ENCODE measurements at places on chromosomes 1 and 21. TPM values are rescaled to one million over a fixed set of nuclear protein-coding genes. Genes with fewer than 3 reads are reported as not detected.

GRCh38 chr1:159924791-159925718 is at the start of gene TAGLN2:
TAGLN2 (minus strand) TSS chr1:159925507; CDS start chr1:159920509, 4,998 bp downstream.
- peaks cover 29% of the 10 kb centered on the region for H3K4me1 ChIP-seq
- H3K27me3 ChIP-seq = no peaks in the 10 kb centered on the region
- peaks cover 3% of the 10 kb centered on the region for H3K36me3 ChIP-seq
- peak within 1 kb of the TSS; percentile 82 for H3K4me3 ChIP-seq

DNA sequence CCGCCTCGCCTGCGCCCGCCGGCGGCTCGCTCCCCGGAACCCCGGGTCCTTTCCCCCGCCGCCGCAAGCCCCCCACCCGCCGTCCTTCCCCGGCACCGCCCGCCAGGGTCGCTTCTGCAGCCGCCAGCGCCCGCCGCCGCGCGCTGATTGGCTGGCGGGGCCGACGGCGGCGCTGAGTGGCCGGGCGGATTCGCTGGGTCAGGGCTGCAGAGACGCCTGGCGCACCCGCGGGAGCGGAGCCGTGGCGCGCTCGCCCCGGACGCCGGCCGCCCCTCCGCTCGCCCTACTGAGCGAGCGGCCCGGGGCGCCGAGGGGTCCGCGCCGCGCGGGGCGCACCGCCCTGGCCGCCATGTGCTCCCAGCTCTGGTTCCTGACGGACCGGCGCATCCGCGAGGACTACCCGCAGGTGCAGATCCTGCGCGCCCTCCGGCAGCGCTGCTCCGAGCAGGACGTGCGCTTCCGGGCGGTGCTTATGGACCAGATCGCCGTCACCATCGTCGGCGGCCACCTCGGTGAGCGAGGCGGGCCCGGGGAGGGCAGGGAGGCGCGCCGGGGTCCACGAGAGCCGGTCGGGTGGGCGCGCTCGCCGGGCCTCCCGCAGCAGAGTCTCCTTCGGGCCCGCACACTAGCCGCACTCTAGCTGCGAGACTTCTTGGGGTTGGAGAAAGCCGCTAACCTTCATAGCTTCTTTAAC is at the start of gene RIMKLA:
TSS of gene RIMKLA (plus strand) at position 207 of the 694 bp plus-strand sequence. CDS start at position 350, 143 bp downstream.
- peak; percentile 88 for DNase-seq
- no peaks in the 10 kb centered on the region for H3K27me3 ChIP-seq

DNA sequence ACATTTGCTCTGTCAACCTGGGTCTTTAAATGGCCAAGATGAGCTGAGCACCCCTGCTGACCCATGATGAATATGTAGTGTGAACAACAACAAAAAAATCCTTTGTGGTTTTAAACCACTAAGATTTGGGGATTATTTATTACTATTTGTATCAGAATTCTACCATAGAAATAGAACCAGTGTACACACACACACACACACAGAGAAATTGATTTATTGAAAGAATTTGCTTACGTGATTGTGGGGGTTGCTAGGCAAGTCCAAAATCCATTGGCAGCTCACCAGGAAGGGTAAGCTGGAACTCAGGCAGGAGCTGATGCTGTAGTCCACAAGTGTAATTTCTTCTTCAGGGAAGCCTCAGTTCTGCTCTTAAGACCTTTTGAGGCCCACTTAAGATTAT is 82.5 kb upstream of the MAP1LC3C start:
- no peaks in the 10 kb centered on the region for H3K36me3 ChIP-seq
- H3K27me3 ChIP-seq = no peaks in the 10 kb centered on the region
- no peak overlapping the region for H3K27ac ChIP-seq

DNA sequence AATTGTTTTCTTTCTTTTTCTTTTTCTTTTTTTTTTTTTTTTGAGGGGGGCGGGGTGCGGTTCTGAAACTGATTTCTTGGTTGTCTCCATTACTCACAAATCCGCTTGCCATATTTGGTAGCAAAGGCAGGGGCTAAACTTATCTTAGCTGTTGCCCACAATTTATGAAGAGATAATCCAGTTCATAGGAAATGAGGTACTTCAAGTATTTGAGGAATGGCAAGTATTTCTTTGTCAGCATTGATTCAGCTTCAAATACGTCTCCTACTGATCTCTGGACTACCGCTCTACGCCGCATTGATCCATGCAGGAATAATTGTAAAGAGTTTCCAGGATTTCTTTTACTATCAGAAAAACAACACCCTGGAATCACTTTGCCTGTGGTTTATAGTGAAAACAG is 289.2 kb upstream of the DPYD start:
- no peak overlapping the region for H3K4me3 ChIP-seq
- no peaks in the 10 kb centered on the region for H3K36me3 ChIP-seq
- no peaks in the 10 kb centered on the region for H3K4me1 ChIP-seq
- DNase-seq = no peak
- no peak overlapping the region for H3K27ac ChIP-seq

GRCh38 chr1:41722184-41722583 is 196.5 kb downstream of the HIVEP3 start:
- H3K4me1 ChIP-seq = peaks cover 5% of the 10 kb centered on the region
- H3K27ac ChIP-seq = no peak overlapping the region
- H3K36me3 ChIP-seq = no peaks in the 10 kb centered on the region

DNA sequence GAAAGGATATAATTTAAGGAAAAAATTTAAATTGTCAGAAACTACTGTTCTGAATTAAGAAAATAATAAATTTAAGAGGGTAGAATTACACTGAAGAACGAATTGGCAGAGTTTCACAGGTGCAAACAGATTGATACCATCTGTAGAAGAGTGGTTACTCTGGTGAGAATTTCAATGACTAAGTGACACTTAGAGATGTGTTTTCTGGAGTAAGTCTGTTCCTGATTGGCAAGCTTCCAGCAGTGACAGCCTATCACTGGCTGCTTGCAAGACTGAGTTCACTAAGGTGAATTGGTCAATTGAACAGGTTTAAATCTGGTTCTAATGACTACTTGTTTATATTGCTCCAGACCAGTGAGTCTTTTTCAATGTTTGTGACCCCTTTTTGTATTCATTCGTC is 838.2 kb upstream of the RGS18 start:
- DNase-seq = no peak
- no peak overlapping the region for H3K4me3 ChIP-seq
- H3K4me1 ChIP-seq = no peaks in the 10 kb centered on the region
- no peaks in the 10 kb centered on the region for H3K27me3 ChIP-seq
- no peak overlapping the region for H3K27ac ChIP-seq

GRCh38 chr1:172178886-172179285 is 241.6 kb upstream of the C1orf105 start:
- no peak for DNase-seq
- no peaks in the 10 kb centered on the region for H3K36me3 ChIP-seq
- H3K27me3 ChIP-seq = no peaks in the 10 kb centered on the region
- H3K4me3 ChIP-seq = no peak overlapping the region
- H3K4me1 ChIP-seq = peaks cover 20% of the 10 kb centered on the region

- H3K27ac ChIP-seq = peak overlapping the region; percentile 25
- H3K36me3 ChIP-seq = no peaks in the 10 kb centered on the region
- no peak overlapping the region for H3K4me3 ChIP-seq
- H3K27me3 ChIP-seq = no peaks in the 10 kb centered on the region
These were observed 32.8 kb upstream of the IFNAR2 start for GRCh38 chr21:33196941-33197374.

- H3K27me3 ChIP-seq = no peaks in the 10 kb centered on the region
- no peak overlapping the region for H3K4me3 ChIP-seq
- no peaks in the 10 kb centered on the region for H3K36me3 ChIP-seq
- H3K4me1 ChIP-seq = no peaks in the 10 kb centered on the region
These were observed 120.6 kb upstream of the PALMD start for GRCh38 chr1:99525331-99525730.

Gene RNF186
- total RNA-seq = not detected

DNA sequence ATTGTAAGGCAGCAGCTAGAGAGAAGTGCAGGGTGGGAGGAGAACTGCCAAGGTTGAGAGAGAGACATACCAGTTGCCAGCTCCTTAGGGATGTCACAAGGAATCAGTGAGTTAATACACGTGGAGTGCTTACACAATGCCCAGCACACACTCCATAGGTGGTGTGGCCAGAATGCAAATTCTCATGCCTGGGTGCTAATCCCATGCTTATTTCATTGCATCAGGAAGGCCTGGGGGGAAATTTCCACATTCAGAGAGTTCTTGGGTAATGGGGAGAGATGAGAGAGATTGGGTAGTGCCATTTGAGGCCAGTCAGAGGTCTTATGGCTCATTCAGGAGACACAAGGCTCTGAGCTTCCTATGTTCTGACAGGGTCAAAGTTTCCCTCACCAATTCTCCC is 38.7 kb downstream of the GJA5 start:
- peaks cover 55% of the 10 kb centered on the region for H3K27me3 ChIP-seq
- H3K36me3 ChIP-seq = no peaks in the 10 kb centered on the region
- H3K4me3 ChIP-seq = no peak overlapping the region
- no peak for DNase-seq
- no peak overlapping the region for H3K27ac ChIP-seq

Gene BTBD8
- 12.5 TPM for total RNA-seq

All from stomach (tissue), 19 donors.